Cortex of kidney (tissue), 1 donor: ENCODE measurements at places on chromosomes 4 and X.

- no peak for DNase-seq
Observed at GRCh38 chr4:124804584-124804983, 92.1 kb upstream of the ANKRD50 start.

DNA sequence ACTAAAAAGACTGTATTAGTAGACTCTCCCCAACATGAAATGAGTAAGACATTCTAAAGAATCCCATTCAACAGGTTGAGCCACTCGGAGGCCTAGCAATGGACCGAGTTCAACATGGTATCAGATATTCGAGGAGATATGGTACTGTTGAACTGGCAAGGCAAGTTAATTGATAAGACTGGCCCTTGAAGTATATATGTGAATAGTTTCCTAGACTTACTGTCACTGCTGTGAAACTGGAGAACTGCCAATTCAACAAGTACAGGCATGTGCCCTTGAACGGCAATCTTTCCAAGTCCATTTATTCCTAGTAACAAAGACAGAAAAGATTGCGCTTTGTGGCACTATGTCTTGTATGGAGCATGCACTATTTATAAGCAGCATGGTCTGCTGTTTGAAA is 24.4 kb downstream of the FAT1 start:
- DNase-seq: no peak

GRCh38 chr4:38752372-38752940 is 30.3 kb downstream of the TLR10 start:
- no peak for DNase-seq

- DNase-seq: no peak
Observed at GRCh38 chr4:145390571-145390970, 91.1 kb upstream of the SMAD1 start.

GRCh38 chrX:45145492-45146215 is 55.0 kb downstream of the DIPK2B start:
- no peak for DNase-seq

- no peak for DNase-seq
Observed at GRCh38 chrX:40685362-40685918, 38.1 kb upstream of the CXorf38 start.

- DNase-seq: no peak
Observed at GRCh38 chr4:152981842-152982241, 45.7 kb downstream of the FHDC1 start.

DNA sequence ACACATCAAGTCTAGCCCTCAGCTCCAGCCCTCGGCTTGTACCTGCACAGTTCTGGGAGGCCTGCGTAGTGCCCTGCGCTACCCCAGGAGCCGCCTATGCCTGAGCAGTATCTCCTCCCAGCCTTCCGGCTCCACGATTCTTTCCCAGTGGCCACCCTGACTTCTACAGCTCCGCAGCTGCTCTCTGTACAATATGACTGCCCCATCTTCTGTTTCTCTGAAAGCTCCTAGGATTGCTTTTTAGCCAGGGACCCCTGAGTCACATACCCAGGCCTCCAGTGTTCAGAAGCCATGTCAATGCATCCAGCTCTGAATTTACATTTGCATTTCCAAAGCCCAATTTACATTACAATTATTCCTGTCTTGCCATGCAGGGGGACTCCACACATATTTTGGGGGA is 135.5 kb downstream of the PJA1 start:
- no peak for DNase-seq

GRCh38 chrX:22366906-22367305 is 94.2 kb downstream of the CBLL2 start:
- no peak for DNase-seq

DNA sequence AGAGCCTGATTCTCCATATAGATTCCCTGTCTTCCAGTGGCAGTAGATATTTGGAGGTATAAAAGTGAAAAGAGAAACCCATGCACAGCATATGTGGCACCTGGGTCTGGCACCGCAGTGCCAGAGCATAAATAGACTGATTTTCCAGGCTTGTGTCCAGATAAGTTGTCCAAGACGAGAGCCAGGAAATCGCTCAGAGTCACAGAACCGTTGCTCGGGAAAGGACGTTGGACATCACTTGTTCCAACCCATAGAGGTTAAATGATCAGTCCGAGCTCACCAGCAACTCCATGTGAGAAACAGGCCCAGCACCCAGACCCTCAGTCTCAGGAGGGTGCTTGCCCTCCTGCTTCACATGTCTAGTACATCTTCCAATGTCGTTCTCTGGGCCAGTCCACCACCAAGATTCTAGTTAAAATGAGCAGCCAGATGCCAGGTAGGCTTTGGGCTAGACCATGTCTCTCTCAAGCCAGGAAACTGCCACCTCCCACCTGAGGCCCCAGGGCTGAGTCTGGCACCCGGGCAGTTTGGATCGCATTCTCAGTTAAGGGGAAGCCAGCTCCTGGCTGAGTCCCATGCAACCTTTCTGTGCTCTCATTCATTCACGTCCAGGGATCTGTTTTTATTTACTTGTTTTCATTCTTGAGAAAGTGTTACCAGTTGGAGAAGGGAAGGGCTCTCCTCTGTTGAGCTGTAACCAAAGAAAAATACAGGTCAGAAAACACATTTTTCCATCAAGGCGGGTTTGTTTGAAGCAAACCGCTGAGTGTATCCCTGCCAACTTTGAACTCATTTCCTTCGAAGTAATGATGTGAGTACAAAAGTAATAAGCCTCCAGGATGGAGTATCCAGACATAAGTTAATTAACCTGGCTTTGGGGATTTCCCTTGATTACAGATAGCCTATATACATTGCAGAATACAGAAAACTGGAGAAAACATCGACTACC is 91.7 kb downstream of the PHOX2B start:
- DNase-seq: no peak

- DNase-seq: no peak
Observed at GRCh38 chrX:8738588-8739189, 6.8 kb upstream of the ANOS1 start.

GRCh38 chr4:165364452-165365080 is 14.2 kb upstream of the CPE start:
- no peak for DNase-seq

DNA sequence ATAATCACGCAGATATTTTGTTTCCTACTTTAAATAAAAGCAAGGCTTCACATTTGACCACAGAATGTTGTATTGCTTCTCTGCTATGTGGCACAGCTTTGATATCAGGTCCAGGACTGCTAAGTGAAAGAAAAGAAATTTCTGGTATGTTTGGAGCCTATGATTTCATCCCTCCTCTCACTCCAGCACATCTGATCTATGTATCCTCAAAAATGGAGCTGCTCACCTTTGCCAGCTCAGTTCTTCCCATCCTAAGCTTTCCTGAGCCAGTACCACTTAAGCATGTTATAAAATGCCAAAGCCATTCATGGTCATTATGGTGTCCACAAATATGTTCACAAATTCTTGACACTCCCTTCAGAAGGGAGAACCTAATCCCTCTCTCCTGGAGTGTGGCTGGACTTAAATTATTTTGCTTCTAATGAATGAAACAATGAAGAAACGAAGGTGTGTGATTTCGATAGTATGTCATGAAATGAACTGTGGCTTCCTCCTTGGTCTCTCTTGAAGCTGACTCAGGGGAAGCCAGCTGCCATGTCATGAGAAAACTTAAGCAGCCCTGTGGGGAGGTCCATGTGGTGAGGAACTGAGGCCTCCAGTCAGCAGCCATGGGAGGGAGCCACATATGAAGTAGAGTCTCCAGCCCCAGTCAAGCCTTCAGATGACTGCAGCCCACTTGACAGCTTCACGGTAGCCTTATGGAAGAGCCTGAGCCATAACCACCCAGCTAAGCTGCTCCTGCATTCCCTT is 207.7 kb downstream of the MGST2 start:
- no peak for DNase-seq

DNA sequence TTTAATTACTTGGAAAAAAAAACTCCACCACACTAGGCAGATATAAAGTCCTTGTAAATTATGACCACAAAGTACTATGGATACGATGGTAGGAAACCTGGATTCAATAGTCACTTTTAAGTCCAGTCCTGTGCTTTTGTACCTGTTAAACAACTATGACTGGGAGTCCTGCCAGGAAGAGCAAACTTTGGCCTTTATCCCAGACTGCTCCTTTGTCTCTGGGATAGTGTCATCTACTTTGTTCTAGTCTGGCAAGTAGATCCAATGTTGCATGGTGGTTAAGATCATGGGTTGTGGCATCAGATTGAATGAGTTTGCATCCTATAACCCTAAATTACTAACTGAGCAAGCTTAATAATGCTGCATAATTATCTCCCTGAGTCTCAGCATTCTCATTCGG is 175.3 kb upstream of the FGF13 start:
- no peak for DNase-seq

- no peak for DNase-seq
Observed at GRCh38 chrX:319579-320125, 1.1 kb upstream of the GTPBP6 start.

- no peak for DNase-seq
Observed at GRCh38 chrX:78514852-78515251, 144.3 kb downstream of the RTL3 start.

DNA sequence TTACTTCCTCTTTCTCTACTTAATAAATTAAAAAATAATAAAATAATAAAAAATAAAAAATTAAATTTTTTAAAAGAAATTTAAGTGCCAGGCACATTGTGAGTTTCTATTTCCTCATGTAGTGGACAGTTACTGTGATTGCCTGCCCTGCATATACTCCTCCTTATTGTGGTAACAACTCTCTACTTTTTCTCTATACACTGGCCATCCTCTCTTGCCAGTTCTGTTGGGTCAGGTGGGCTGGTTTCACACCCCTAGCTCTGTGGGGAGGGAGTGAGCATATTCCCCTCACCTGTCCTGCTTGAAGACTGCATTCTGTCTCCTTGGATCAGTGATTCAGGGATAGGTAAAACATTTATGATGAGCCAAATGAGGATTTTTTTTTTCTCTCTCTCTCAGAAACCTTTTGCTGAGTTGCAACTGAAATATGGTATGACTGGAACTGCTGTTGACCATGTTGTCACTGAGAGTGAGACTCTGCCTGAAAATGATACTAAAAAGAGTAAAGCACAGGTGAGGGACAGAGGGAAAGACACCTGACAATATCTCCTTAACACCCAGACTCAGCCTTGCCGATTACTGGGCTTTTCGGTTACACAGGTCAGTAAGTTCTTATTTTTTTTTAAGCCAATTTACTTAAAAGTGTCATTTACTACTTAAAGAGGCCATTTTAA is 37.2 kb downstream of the CXXC4 start:
- DNase-seq: no peak

DNA sequence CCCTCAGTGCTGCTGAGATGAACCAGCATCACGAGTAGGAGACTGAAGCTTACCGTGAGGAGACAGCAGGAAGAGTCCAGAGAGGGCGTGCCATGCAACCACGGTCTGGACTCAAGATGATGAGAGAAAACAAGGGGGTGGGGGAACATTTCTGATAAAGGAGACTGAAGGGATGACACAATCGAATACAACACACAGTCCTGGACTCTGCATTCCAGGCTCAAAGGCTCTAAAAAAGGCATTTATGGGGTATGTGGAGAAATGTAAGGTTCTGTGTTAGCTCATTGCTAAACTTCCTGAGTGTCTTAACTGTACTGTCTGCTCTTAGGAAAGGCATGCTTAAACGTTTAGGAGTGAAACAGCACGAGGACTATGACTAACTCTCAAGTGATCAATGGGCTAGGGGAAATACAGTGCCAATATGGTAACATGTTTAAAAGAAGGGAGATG is 20.6 kb upstream of the IRAK1 start:
- no peak for DNase-seq

- no peak for DNase-seq
Observed at GRCh38 chrX:10470009-10470408, 150.4 kb downstream of the MID1 start.

GRCh38 chr4:152259866-152260265 is 276.0 kb downstream of the FBXW7 start:
- no peak for DNase-seq

GRCh38 chr4:186037692-186038658 is 31.0 kb upstream of the TLR3 start:
- no peak for DNase-seq

GRCh38 chr4:44368413-44369167 is 80.0 kb downstream of the KCTD8 start:
- DNase-seq: no peak

GRCh38 chr4:48739560-48740019 is 40.5 kb downstream of the FRYL start:
- no peak for DNase-seq
